ENCODE measurements at places on chromosomes 5 and 9. TPM values are rescaled to one million over a fixed set of nuclear protein-coding genes. Genes with fewer than 3 reads are reported as not detected.

- H3K27me3 ChIP-seq, result no peaks in the 10 kb centered on the region
- no peak for DNase-seq
- no peaks in the 10 kb centered on the region for H3K4me1 ChIP-seq
- H3K4me3 ChIP-seq, result no peak overlapping the region
- H3K36me3 ChIP-seq, result no peaks in the 10 kb centered on the region
These were observed 25.9 kb downstream of the STOM start for GRCh38 chr9:121344184-121344583.

- H3K27ac ChIP-seq, result peak overlapping the region; percentile 7
- peaks cover 13% of the 10 kb centered on the region for H3K27me3 ChIP-seq
- peaks cover 48% of the 10 kb centered on the region for H3K4me1 ChIP-seq
- no peak for DNase-seq
These were observed 48.3 kb downstream of the DAP start for GRCh38 chr5:10712574-10713366.

GRCh38 chr5:43798740-43799139 lies 195.8 kb downstream of the NNT start:
- no peaks in the 10 kb centered on the region for H3K4me1 ChIP-seq
- no peak overlapping the region for H3K4me3 ChIP-seq
- no peak overlapping the region for H3K27ac ChIP-seq
- no peak for DNase-seq
- H3K27me3 ChIP-seq, result no peaks in the 10 kb centered on the region

GRCh38 chr5:80036615-80037014 lies 1.5 kb downstream of the THBS4 start:
- no peak for DNase-seq
- no peaks in the 10 kb centered on the region for H3K27me3 ChIP-seq
- H3K27ac ChIP-seq, result no peak overlapping the region

DNA sequence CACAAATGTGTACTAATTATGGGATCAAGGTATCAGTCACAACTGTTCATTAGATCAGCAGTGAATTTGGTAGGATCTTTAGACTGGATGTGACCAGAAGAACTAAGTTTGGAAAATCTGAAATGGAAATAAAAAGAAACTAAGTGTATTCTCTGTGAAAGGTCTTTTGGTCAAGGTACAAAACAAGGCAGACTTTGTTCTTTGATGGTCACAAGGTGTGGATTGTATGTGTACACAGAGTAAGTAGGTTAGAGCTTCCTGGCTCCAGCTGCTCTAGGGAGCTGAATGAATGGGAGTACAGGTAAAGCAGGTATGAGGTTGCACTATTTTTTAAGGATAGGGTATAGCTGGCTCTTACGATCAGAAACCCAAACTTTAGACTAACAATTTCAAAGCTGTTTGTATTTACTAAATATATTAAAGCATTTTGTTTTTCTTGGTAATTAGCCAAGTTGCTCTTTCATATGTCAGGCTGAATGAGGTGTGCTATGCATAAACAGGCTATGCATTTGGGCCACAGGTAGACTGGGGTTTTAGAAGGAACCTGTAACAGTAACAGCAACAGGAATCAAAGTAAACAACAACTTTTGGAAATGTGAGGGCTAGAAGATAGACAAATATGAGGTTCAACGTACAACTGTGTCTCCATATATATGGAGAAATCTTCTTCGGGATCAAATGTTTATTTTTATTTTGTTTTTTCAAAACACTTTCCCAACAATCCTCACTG lies 32.5 kb downstream of the FAM169A start:
- H3K36me3 ChIP-seq, result peaks cover 11% of the 10 kb centered on the region
- no peak overlapping the region for H3K27ac ChIP-seq
- peaks cover 15% of the 10 kb centered on the region for H3K4me1 ChIP-seq
- DNase-seq, result no peak
- no peak overlapping the region for H3K4me3 ChIP-seq

GRCh38 chr5:116702776-116703175 lies 128.2 kb upstream of the SEMA6A start:
- no peak for DNase-seq
- H3K4me3 ChIP-seq, result no peak overlapping the region
- H3K4me1 ChIP-seq, result peaks cover 2% of the 10 kb centered on the region
- H3K27ac ChIP-seq, result no peak overlapping the region
- no peaks in the 10 kb centered on the region for H3K27me3 ChIP-seq

Gene PCDHA2
- total RNA-seq, result 4.2 TPM

- H3K4me1 ChIP-seq, result no peaks in the 10 kb centered on the region
- no peaks in the 10 kb centered on the region for H3K36me3 ChIP-seq
- H3K27ac ChIP-seq, result no peak overlapping the region
- no peak for DNase-seq
- peaks cover 6% of the 10 kb centered on the region for H3K27me3 ChIP-seq
- no peak overlapping the region for H3K4me3 ChIP-seq
These were observed 389.1 kb downstream of the GADD45G start for GRCh38 chr9:89993678-89994630.
